Bronchial epithelial cell (primary cell): ENCODE measurements at places on chromosomes 5 and 9.

DNA sequence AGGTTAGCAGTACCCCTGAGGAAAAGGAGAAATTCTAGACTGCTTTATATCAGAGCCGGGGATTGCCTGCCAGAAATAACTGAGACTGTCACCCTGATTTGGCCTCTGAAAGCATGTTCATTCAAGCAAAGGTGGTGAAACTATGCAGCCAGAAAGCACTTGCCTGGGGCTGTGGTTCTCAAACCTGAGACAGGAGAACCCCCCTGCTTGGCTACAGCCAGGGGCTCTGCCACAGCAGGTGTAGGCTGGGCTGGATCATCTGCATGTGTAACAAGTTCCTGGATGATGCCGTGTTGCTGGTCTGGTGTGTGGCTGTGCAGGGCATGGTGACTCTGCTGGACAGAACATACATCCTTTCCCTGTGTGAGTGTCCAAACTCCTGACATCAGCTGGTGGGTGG lies 157.8 kb downstream of the NXNL2 start:
- peak; percentile 63 for DNase-seq

GRCh38 chr9:128595471-128595870 lies 43.1 kb downstream of the SPTAN1 start:
- DNase-seq = no peak

- DNase-seq = peak; percentile 79
Observed at GRCh38 chr9:14326264-14326826, 12.4 kb upstream of the NFIB start.

GRCh38 chr9:121713400-121714070 lies 62.1 kb downstream of the DAB2IP start:
- no peak for DNase-seq

GRCh38 chr9:75935591-75935990 lies 45.1 kb downstream of the PCSK5 start:
- no peak for DNase-seq

- no peak for DNase-seq
Observed at GRCh38 chr9:72886386-72886785, 66.5 kb downstream of the ALDH1A1 start.

- peak; percentile 89 for DNase-seq
Observed at GRCh38 chr5:157511651-157512644, 51.9 kb downstream of the NIPAL4 start.

DNA sequence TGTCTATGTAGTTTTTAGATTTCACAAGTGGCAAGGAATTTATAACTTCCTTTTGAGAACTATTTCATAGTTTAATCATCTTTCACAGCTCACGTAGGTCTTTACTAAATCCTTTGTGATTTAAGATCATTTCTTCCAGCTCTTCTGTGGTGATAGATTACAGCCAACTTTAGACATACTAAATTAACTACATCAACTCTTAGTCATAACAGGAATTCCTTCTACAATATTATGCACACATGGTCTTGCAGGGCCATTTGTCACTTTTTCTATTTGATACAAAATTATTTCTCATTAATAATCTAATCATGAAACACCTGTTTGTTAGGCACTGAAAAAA lies 208.4 kb downstream of the PDE4D start:
- no peak for DNase-seq

DNA sequence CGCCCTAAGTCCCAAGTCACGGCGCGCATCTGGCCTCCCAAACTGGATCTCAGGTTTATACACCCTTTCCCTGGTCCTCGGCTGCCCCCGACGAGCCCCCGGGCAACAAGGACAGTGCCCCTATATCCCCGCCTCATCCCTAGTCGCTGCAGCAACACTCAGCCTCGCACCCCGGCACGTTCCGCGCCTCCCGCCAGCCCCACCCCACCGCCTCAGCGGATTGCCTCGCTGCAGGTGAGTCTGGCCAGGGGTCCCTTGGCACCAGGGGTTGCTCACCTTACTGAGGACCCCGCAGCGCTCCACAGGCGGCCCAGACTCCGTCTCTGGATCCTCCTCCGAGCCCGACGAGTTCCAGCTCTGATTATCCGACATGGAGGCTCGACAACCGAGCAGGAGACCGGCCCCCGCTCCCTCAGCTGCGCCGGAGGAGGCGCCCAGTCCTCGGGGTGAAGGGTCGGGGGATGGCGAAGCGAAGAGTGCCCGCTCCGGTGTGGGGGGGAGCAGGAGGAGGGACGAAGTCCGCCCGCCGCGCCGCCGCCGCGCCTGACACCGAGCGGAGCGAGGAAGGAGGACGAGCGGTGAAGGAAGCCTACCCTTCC lies 494 bp downstream of the CERT1 start:
- DNase-seq = no peak

DNA sequence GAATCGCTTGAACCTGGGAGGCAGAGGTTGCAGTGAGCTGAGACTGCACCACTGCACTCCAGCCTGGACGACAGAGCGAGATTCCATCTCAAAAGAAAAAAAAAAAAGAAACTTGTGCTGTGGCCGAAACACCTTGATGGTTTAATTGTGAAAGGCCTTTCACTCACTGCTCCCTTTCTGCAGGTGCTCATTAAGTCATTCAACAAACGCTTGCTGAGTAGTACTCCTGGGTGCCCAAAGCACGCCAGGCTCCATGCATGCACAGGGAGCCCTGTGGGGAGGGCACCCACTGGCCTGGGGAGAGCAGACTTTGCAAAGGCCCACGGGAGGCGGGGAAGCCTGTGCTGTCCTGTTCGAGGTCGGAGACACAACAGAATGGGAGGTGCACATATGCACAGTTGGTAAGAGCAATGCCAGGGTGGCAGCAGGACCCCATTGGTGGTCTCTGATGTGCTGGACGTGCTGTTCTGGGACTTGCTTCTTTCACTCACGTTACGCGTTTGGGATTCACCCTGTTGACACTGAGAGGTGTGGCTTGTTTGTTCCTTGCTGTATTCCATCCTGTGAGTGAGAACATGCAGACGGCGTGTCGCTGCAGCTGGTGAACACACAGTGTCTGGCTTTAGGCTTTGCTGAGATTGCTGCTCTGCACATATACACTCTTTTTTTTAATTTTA lies 3.0 kb upstream of the ENTPD2 start:
- no peak for DNase-seq

DNA sequence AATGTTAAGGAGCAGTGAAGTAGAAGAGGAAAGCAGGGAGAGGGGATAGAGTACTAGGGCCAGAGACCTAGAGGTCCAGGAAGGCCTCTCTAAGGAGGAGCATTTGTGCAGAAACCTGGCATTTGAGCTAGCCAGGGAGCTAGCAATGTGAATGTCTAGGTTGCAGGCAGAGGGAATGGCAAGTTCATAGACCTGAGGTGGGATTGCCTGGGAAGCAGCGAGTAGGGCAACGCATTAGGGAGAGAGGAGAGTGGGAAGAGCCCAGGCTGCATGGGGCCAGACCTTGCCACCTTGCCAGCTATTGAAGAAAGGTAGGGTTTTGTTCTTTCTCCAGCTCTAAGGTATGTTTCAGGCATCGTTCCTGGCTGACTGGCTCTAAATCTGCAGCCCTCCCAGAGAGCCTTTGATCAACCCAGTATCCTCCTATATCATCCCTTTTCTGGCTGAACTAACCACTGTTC lies 54.0 kb downstream of the SLC22A5 start:
- no peak for DNase-seq

DNA sequence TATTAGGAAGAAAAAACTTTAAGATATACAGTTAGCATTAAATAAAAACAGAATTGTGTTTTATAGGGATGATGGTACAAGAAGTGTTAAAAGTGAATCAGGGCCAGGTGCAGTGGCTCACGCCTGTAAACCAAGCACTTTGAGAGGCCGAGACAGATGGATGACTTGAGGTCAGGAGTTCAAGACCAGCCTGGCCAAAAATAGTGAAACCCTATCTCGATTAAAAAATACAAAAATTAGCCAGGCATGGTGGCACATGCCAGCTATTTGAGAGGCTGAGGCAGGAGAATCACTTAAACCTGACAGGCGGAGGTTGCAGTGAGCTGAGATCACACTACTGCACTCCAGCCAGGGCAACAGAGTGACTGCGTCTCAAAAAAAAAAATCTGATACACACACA lies 282.9 kb upstream of the ATP10B start:
- no peak for DNase-seq

GRCh38 chr5:81486711-81487110 lies 92.8 kb upstream of the ACOT12 start:
- DNase-seq = no peak
